ENCODE measurements at places on chromosomes 5 and 9.

- peak; percentile 89 for DNase-seq
These were observed 1.8 kb downstream of the LURAP1L start for GRCh38 chr9:12776513-12777055.

DNA sequence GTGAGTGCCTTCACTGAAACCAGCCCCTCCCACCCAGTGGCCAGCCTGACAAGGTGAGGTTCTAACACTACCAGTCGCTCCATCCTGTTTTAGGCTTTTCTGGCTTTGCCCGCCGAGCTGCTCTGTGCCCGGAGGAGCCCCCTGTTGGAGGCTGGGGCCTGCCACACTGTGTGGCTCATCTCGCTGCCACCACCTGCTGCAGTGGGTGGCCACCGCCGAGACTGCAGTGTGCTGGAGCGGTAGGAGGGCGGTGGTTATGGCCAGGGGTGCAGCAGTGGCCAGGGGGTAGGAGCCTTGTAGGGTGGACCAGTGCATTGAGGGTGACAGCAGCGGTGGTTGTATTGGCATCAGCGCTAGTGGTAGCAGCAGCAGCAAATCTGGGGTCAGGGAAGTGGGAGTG, 74.7 kb upstream of the PCAT7 start:
- no peak for DNase-seq

GRCh38 chr9:91572044-91572443, 148.4 kb upstream of the NFIL3 start:
- no peak for DNase-seq

DNA sequence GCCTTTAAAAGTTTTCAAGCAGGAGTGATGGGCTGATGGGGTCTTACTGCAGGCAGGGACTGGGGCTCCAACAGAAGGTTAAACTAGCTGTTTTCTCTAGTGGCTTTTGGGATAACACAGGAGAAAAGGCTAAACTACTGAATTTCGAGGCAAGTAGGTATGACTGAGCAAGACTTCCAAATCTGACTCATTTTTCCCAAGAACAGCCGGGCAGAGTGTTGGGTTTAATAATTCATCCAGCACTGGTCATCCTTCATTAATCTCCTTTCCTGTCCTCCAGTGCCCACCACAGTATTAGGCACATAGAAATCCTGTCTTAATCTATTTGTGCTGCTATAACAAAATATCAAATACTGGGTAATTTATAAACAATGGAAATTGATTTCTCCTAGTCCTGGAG, 20.5 kb downstream of the MSX2 start:
- DNase-seq: no peak

DNA sequence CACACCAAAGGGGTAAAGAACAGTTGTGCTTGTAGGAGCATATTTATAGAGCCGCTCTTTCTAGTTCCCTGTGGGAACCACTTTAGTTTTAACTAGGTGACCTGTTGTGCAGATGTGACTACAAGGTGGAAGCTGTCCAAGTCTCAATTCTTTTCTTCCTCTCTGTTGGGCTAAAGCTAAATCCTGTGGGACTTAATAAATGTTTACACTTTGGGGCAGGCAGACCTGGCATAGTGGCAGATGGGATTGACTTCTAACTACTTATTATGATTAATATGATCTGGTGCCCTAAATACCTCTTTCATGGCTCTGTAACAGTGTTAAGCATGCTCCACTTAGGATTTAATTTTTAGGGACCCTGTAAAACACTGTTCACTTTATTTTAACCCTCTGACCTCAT, 265.3 kb downstream of the KCTD16 start:
- no peak for DNase-seq

- no peak for DNase-seq
These were observed 284.5 kb downstream of the IRX2 start for GRCh38 chr5:2466966-2467365.

- no peak for DNase-seq
These were observed 64.9 kb downstream of the MARCHF3 start for GRCh38 chr5:126965487-126965886.

- DNase-seq: no peak
These were observed 121.5 kb downstream of the FEM1C start for GRCh38 chr5:115423051-115423450.

- no peak for DNase-seq
These were observed 103.0 kb upstream of the CTSL start for GRCh38 chr9:87622923-87623322.

GRCh38 chr5:80217667-80218066, 38.2 kb downstream of the SERINC5 start:
- DNase-seq: no peak

DNA sequence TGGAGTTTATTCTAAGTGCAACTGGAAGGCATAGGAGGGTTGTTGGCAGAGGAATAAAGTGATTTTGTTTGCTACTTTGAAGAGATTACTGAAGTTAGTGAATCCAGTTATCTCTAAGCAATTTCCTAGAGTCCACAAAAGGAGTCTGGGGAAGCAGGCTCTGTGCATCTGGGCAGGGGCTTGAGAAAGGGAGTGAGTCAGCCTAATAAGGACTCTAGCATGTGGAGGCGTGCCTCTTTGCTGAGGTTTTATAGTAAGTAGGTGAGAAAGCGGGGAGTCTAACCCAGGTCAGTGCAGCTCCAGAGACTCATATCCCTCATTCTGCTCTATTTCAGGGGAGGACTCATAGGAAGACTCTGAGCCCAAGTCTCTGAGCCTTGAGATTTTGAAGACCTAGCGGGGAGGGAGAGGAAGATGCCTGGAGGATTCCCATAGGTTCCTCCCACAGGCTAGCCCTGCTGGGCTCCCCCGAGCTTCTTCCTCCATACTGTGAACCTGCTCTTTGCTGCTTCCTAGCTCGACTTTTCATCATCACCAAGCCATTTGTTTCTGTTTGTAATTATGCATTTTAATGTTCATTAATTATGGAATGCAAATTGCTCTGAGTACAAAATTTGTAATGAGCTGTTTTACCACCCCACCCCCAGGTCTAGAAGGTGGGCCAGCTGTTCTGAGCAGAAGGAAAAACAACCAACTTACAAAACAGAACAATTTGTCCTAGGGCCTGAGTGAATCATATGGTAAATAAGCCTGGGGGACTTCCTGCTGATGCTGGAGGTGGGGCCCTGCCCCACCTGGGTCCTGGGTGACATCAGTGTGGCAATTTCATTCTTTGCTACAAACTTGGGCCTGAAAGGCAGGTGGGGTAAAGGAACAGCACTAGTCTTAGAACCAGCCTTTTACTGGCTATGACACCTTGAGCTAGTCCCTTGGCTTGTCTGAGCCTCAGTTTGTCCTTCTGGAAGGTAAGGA, 150.2 kb downstream of the TRIM32 start:
- no peak for DNase-seq

- DNase-seq: no peak
These were observed 131.2 kb upstream of the PIK3R1 start for GRCh38 chr5:68084396-68084795.

- DNase-seq: peak; percentile 31
These were observed 52.8 kb upstream of the SLC44A1 start for GRCh38 chr9:105191508-105192121.

- DNase-seq: peak; percentile 31
These were observed 87.9 kb downstream of the FBXL7 start for GRCh38 chr5:15587916-15588315.

DNA sequence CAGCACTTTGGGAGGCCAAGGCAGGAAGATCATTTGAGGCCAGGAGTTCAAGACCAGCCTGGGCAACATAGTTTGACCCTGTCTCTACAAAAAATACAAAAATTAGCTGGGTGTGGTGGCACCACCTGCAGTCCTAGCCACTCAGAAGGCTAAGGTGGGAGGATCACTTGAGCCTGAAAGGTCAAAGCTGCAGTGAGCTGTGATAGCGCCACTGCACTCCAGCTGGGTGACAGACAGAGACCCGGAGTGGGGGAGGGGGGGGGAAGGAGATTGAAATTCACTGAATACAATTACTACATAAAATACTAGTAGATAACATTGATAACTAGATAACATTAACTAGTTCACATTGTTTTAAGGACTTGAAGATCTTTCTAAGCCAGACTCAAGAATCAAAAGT, 345.6 kb downstream of the BNC2 start:
- DNase-seq: no peak

- peak; percentile 23 for DNase-seq
These were observed 855 bp upstream of the ARHGAP26 start for GRCh38 chr5:142769251-142769792.

DNA sequence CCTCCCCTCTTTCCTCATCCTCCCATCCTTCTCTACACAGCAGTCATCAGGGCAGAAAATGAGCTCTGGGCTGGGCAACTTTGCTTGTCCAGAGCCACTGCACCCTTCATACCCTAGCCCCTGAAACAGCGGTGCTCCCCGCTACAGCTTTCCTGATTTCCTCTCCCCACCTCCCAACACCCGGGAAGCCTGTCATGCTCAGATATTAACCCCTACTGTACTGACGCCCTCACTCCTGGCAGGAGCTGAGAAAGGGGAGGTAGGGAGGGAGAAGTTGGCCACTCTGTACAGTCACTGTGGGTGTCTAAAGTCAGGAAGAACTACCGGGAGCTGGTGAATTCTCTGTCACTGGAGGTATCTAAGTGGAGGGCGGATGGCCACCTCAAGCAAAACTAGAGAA, 782 bp downstream of the CAMK2A start:
- no peak for DNase-seq

GRCh38 chr5:85049020-85049419, 664.3 kb upstream of the EDIL3 start:
- no peak for DNase-seq

GRCh38 chr9:89395931-89396710, 77.8 kb downstream of the SECISBP2 start:
- peak; percentile 26 for DNase-seq

GRCh38 chr5:90066920-90067319, 342.6 kb downstream of the CETN3 start:
- no peak for DNase-seq

DNA sequence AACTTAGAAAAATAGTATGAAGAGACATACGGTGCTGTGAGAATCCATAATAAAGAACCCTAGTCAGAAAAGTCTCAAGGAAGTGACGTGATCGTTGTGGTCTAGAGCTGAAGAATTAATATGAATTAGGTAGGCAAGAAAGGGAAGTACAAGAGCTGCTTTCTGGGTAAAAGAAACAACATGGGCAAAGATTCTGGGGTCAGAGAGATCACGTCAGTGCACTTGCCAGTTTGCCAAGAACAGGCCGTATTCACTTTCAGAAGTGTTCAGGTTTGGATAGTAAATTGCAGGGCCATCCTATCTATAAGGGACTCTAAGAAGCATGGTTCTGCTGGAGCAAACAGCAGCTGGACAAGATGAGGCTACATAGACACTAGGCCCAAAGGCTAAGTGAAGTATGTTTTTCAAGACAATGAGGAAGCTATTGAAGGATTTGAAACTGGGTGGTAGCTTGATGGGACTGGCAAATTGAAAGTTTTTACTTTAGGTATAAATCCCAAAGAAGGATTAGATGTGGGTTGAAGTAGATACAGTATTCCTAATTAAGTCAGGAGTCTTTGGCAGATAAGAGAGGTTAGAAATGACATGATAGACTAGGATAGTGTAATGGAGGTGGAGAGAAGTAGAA, 4.8 kb upstream of the CHD1 start:
- no peak for DNase-seq

GRCh38 chr9:127204771-127205470, 59.7 kb upstream of the GARNL3 start:
- peak; percentile 57 for DNase-seq

- no peak for DNase-seq
These were observed 3.3 kb downstream of the ENHO start for GRCh38 chr9:34519321-34520020.

- DNase-seq: peak; percentile 74
These were observed 35.5 kb downstream of the VAV2 start for GRCh38 chr9:133956520-133957076.

DNA sequence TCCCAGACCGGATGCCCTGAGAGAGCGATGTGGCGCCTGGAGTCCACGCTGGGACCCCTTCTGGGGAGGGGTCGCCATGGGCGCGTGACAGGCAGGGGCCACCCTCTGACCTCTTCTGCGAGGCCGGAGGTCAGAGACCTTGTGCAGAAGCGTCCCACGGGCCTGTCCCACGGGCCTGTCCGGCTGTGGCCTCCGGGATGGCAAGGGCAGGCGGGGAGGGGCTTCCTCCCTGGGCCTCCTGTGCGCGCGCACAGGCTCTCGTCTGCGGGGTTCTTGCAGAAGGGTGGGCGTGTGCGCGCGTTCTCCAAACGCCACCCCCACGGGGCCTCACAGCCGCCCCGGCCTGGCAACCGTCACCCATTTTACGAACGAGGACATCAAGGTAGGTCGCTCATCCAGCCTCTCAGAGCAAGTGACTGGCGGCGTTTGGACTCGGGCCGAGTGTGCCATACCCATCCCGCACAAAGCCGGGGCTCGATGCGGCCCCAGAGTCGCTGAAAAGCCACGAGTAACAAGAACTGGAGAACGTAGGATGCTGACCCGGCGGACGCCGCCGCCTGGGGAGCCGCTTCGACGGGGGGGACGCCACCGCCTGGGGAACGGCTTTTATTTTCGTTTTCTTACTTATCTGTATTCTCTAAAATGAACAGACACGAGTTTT, 897 bp downstream of the AHRR start:
- peak; percentile 84 for DNase-seq

Data from AG20443 (cell line).